Stimulated activated CD8-positive, alpha-beta memory T cell treated with anti-CD3 and anti-CD28 coated beads, Interleukin-4, amount 100 ng/mL, for 1 hour (primary cell): ENCODE measurements at places on chromosomes 4 and X.

- no peak for DNase-seq
Measured at GRCh38 chr4:53508446-53508845, 82.8 kb downstream of the LNX1 start.

DNA sequence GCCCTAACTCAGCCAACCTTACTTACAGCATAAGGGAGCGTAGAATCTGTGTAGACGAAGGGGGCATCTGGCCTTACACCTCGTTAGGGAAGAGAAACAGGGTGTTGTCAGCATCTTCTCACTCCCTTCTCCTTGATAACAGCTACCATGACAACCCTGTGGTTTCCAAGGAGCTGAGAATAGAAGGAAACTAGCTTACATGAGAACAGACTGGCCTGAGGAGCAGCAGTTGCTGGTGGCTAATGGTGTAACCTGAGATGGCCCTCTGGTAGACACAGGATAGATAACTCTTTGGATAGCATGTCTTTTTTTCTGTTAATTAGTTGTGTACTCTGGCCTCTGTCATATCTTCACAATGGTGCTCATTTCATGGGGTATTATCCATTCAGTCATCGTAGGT, 14.6 kb downstream of the PLP1 start:
- no peak for DNase-seq

- no peak for DNase-seq
Measured at GRCh38 chr4:140344621-140345020, 28.8 kb upstream of the SCOC start.

- DNase-seq, result no peak
Measured at GRCh38 chr4:177369372-177369771, 59.7 kb downstream of the NEIL3 start.

- DNase-seq, result no peak
Measured at GRCh38 chrX:77293331-77293995, 153.7 kb upstream of the FGF16 start.

GRCh38 chrX:9340598-9341290, 124.1 kb upstream of the TBL1X start:
- DNase-seq, result no peak

DNA sequence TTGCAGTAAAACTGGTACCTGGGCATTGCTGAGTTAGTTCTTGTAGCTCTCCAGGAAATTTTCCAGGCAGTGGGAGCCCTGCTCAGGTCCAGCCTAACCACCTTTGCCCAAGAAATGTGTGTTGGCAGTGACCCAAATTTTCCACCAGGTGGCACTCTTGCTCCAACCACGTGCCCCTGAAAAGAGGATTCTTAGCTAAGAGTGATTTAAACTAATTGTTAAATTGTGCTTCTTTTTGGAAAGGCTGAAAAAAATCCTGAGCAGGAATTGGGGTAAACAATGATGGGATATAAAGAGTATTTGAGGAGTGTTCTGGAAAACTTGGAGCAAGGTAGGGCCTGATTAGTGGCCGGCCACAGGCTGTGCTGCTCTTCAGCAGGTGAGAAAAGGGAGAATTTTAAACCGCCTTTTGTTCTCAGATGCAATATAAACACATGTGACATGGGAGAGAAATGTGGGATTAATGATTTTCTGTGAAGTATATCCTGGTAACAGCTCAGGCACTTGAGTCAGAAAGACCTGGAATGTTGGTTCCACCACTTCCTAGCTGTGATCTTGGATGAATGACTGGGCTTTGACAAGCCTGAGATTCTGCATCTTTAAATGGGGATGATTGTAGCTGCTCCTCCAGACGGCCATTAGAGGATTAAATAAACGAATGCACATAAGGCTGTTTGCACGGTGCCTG, 219.6 kb downstream of the PTTG2 start:
- peak; percentile 44 for DNase-seq

GRCh38 chr4:160510928-160511327, 1408.0 kb downstream of the RAPGEF2 start:
- DNase-seq, result no peak

- no peak for DNase-seq
Measured at GRCh38 chrX:22039541-22039940, 7.4 kb downstream of the PHEX start.
